ENCODE measurements at places on chromosomes 6 and 20.

- no peak for DNase-seq
Observed at GRCh38 chr20:7505152-7505834, 435.0 kb downstream of the HAO1 start.

- no peak for DNase-seq
Observed at GRCh38 chr6:133555685-133556084, 314.5 kb downstream of the EYA4 start.

GRCh38 chr6:13447949-13448724, 39.3 kb downstream of the GFOD1 start:
- DNase-seq, result no peak

- DNase-seq, result peak; percentile 5
Observed at GRCh38 chr6:75791881-75792280, 42.8 kb downstream of the MYO6 start.

GRCh38 chr20:57470212-57470522, 54.8 kb downstream of the CTCFL start:
- no peak for DNase-seq

- no peak for DNase-seq
Observed at GRCh38 chr6:10111975-10112374, 302.9 kb downstream of the TFAP2A start.

DNA sequence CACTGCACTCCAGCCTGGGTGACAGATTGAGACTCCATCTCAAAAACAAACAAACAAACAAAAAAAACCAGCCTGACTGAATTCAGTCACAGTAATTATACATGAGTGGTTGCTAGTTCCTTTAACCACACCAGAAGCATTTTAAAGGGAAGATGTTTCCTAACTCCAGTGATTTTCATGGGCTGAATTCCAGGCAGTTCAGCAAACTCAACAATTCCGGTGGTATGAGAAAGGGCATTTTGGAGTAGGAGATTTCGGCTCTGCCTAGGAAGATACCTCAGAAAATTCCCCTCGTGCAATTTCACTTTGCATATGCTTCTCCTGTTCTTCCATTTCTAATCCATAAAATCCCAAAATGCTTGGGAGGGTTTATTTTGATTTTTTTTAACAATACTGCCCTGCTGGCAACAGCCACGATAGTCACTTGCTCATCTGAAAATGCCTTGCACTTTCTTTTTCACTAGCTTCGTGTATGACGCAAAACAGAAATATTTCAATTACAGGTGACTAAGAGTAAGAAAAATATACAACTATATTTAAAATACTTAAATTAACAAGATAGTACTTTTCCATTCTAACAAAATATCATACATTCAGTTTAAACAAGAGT, 48.3 kb upstream of the IPCEF1 start:
- peak; percentile 76 for DNase-seq

GRCh38 chr20:16107172-16107870, 465.9 kb downstream of the KIF16B start:
- DNase-seq, result no peak

DNA sequence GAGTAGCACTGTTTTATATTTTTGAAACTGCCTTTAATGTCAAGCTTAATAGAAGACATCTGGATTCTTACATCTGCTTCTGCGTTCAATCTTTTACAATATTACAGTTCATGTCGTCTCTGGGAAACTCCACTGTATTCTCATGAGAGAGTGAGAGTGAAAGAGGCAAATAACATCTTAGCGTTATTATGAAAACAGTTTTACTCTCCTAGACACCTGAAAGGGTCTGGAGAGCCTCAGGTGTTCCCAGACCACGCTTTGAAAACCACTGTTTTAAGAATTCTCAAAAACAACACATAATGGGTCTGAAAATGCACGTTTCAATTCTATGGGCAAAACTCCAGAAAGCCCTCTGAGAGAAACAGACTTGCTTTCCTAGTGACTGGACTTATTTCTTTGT, 63.3 kb downstream of the ARHGAP18 start:
- DNase-seq, result no peak

DNA sequence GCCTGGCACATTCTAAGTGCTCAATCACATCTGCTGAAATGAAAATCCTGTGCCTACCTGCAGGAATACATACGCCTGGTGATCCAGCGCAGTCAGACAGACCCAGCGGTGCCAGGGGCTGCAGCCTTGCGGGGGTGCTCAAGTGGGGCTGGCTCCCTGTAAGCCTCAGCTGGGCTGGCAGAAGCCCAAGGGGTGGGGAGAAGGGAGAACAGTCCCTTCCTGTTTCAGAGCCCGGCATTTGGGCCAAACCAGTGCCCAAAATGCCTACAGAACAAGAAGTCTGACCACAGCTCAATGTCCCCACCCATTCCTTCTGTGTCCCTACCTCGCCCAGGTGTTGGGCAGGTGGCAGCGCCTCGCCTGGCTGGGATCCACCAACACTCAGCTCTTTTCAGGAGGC, 22.6 kb downstream of the KCNK15 start:
- DNase-seq, result no peak

- DNase-seq, result peak; percentile 21
Observed at GRCh38 chr6:56220078-56220477, 27.3 kb downstream of the COL21A1 start.

GRCh38 chr20:35404614-35405259, 7.0 kb downstream of the UQCC1 start:
- no peak for DNase-seq

DNA sequence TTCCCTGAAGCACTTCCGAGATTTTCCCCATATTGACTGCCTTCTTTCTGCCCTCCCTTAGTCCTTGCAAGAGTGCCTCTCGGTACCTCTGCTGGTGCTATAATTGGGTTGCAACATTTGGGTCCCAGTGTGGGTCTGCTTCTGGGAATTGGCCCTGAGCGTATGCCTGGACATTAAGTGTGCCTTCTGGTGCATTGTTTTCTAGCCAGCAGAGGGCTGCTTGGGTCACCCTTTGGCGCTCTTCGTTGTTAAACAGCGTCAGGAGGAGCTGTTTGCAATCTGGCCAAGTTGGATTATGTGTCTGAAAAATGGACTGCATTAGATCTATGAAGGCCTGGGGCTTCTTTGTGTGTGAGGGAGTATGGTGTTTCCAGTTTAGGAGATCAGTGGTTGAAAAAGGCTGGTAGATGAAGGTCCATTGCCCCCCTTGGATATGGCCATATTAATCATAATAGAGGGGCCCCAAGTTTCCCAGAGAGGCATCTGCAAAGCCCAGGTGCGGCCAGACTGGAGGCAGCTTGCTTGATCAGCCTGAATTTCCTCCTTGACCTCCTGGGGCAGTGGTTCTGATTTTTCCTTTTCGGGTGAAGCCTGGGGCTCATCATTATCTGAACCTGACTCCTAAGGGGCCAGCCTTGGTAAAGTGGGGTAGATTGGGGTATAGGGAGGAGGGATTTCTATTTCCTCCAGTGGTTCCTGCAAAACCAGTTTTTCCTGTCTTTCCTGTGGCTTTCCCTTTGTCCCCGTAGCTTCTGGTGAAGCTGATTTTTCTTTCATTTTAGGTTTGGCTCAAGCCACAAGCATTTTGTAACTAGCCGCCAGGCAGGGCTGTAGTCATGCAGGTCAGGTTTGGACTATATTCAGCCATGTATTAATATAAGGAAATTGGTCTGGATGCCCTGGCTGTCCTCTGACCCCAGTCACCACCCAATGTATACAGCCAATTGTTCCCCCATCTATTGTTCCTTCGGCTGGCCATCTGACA, 85.4 kb upstream of the GPR6 start:
- DNase-seq, result no peak

DNA sequence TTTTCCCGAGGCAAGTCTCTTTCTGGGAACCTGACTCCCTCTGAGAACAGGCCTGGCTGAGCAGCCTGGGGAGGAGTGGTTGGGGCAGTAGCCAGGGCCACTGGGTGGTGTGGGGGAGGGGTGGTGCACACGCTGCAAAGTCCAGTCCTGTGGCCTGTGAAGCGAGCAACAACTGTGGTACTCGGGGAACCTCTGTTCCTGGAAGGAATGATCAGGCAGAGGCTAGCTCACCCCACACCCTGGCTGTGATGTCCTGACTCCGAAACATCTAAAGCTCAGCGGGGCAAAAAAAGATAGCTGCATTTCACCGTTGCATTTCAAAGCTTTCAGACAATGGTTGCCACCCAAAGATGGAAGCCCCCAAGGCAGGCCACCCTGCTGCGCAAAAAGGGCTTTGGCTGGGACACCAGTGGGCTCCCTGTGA, 25.5 kb downstream of the PCK1 start:
- DNase-seq, result no peak

DNA sequence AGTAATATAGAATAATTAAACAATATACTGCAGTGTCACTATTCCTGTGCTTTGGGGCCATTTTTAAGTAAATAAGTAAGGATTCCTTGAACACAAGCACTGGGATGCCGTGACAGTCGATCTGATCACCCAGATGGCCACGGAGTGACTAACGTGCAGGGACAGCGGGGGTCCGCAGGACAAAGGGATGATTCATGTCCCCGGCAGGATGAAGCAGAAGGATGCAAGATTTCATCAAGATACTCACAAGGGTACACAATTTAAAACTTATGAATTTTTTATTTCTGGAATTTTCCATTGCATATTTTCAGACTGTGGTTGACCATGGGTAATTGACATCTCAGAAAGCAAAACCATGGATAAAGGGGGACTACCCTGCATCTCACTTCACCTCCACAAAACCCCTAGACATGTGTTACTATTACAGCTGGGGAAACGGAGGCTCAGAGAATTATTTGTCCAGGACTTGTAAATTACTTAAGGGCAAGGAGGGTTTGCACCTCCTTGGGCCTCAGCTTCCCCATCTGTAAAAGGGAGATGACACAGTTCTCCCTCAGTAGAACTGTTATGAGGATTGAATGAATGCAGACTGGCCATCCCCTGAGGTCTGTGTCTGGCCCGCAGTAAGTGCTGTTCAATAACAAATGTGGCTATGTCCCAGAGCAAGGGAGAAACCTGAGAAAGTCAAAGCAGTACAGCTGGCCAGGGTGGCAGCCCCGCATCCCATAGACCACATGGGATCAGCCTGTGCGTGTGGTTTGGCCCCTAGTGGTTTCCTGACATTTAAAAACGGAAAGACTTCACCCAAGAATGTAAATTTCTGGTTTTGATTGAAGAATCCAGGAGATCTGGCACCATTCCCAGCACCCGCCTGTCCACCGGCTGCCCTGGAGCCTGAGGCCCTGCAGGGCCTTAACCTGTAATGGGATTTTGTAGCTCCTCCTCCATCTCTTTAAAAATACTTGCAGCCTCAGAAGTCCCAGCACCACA, 235.5 kb downstream of the BMP7 start:
- DNase-seq, result peak; percentile 93

DNA sequence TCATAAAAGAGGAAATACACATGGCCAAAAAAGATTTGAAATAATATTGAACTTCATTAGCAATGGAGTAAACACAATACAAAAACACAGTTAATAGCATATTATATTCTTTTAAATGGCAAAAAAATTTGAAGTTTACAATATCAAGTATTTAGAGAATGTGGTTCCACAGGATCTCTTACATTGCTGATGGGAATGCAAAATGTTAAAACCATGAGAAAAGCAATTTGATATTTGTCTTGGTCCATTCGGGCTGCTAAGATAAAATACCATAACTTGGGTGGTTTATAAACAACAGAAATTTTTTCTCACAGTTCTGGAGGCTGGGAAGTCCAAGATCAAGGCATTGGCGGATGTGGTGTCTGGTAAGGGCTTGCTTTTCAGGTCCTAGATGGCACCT, 154.0 kb upstream of the PLN start:
- DNase-seq, result no peak

GRCh38 chr20:3711484-3711941, 887 bp downstream of the SIGLEC1 start:
- no peak for DNase-seq

DNA sequence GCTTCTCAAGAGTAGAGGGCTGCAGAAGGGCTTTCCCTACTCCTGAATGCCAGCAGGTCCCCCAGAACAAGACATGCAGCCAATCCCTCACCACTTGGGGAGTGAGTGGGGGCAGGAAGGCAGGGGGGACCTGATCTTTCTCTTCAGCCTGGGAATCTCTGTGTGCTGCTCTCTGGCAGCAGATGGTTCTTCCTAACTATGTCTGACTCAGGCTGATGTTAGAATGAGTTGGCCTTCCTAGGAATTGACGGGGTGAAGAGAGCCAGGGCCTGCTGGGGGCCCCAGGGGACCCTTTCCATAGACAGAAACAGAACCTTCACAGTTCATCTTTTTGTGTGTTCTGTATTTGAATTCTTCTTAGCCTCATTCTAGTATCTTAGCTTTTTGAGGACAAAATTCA, 29.0 kb upstream of the TCP11 start:
- DNase-seq, result peak; percentile 56

DNA sequence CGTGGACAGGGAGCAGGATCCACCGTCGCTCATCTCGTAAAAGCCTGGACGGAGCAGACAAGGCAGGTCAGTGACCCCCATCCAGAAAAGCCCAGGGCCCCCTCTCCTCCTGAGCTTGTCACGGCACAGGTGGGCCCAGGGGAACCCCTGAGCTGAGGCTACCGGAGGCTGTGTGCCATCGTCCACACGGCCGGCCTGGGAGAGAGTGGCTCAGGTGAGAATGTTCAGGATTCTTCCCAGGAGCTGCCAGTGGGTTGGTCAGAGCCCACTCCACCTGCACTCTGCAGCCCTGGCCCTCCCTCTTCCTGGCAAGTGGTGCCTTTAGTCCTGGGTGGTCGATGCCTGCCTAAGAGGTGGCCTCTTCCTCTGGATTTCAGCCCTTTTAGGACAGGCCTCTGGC, 9.2 kb downstream of the DACT2 start:
- DNase-seq, result no peak

DNA sequence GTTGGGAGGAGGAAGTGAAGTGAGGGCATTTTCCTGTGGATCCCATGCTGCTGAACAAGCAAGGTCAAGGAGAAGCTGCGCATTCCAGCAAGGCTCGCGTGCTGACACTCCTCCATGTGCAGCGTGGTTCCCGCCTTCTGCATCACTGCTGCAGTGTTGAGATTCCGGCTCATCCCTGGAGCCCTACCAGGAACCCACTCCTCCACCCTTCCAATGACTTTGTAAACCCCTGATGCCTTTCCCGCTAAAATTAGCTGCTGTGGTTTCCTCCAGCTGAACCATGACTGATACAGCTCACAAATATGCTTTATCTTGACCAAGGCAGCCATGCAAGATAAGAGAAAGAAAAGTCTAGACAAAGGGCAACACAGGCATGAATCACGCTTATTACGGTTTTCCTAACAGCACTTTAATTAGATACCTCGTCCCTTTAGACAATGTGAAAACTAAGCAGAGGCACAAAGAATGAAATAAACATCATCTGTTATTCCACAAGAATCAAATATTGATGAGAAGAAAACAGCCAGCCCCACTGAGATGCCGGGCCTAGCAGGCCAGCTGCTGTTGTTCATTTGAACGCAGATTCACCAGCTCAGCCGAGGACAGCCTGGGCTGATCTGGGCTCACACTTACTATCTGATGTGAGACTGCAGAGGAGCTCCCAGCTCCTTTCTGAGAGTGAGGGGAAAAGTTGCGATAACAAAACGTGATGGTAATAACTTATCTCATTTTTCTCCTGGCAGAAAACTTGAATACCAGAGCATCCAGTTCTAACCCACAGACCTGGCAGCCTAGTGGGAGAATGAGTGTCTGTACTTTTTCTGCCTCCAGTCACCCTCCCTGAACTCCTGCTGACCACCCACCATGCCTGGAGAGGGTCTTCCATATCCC, 14.2 kb upstream of the BNIP5 start:
- DNase-seq, result peak; percentile 78

- DNase-seq, result peak; percentile 84
Observed at GRCh38 chr6:27752038-27752885, 159.9 kb downstream of the OR2B2 start.
